ENCODE measurements at places on chromosomes 1 and 21. TPM values are rescaled to one million over a fixed set of nuclear protein-coding genes. Genes with fewer than 3 reads are reported as not detected.
A peak's percentile ranks its signal among the peaks of the same experiment; 100 is the strongest.

GRCh38 chr1:10084045-10084444, 51.3 kb downstream of the UBE4B start:
- no peak for DNase-seq

CRYBG2 gene
- total RNA-seq = 0.66 TPM

DNA sequence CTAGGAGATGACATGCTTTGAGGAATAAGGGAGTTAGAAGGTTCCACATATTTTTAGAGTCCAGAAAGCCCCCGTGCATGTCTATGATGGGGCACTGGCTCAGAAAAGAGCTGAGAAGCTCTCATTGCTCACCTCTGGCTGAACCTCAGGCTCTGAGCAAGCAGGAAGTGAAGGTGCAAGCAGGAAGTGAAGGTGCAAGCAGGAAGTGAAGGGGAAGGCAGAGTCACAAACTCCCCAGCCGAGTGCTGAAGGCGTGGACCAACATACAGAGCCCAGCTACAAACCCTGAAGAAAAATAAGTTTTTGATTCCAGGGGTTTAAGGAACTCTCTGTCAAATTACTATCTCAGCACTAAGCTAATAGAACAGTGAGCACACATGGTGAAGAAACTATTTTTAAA, 7.0 kb downstream of the KRTAP10-8 start:
- no peak for DNase-seq

TBX15 gene
- total RNA-seq = 30.6 TPM

- peak; percentile 58 for DNase-seq
Observed at GRCh38 chr1:40861224-40862003, 749 bp downstream of the CITED4 start.

Measured in spinal cord (tissue), 10 donors.